Kidney epithelial cell (primary cell): ENCODE measurements at places on chromosomes 13 and 19.

GRCh38 chr19:6278740-6279619 is 795 bp downstream of the MLLT1 start:
- DNase-seq, result no peak

DNA sequence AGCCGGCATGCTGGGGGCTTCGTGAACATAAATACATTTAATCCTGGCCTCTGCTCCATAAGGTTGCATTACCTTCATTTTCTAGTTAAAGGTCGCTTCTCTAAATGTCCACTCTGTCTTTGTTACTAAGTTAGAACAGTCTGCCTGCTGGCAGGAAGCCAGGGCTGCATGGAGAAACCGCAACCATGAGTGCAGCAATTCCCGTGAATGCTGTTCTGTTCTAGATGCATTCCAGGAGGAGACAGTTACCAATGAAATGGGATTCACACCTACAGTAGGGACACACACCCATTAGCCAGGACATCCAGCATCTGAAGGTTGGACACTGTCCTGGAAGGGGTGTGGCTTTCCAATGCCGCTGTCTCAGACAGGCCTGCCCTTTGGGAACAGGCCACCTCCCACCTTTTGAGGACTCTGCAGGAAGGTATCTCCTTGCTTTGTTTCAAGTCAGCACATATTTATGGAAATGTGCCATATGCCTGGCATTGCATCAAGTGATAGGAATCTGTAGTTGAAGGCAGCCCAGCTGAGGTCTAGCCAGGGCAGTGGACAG is 129.7 kb downstream of the SLC7A1 start:
- DNase-seq, result no peak

DNA sequence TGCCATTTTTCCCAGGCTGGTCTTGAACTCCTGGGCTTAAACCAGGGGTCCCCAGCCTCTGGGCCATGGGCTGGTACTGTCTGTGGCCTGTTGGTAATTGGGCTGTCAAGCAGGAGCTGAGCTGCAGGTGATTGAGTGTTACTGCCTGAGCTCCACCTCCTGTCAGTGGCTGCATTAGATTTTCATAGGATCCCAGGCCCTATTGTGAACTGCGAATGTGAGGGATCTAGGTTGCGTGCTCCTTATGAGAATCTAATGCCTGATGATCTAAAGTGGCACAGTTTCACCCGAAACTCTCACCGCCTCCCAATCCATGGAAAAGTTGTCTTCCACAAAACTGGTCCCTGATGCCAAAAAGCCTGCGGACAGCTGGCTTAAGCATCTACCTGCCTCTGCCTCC is 16.6 kb upstream of the ZNF536 start:
- DNase-seq, result no peak

GRCh38 chr19:1146858-1147780 is 26.9 kb downstream of the SBNO2 start:
- no peak for DNase-seq

- no peak for DNase-seq
Measured at GRCh38 chr13:33730619-33731018, 87.3 kb upstream of the RFC3 start.

GRCh38 chr19:34269968-34270621 is 15.7 kb downstream of the GARRE1 start:
- DNase-seq, result peak; percentile 68
